ENCODE measurements at places on chromosomes 16 and 17.

- DNase-seq = no peak
Measured at GRCh38 chr17:5047446-5047845, 12.2 kb upstream of the SLC52A1 start.

DNA sequence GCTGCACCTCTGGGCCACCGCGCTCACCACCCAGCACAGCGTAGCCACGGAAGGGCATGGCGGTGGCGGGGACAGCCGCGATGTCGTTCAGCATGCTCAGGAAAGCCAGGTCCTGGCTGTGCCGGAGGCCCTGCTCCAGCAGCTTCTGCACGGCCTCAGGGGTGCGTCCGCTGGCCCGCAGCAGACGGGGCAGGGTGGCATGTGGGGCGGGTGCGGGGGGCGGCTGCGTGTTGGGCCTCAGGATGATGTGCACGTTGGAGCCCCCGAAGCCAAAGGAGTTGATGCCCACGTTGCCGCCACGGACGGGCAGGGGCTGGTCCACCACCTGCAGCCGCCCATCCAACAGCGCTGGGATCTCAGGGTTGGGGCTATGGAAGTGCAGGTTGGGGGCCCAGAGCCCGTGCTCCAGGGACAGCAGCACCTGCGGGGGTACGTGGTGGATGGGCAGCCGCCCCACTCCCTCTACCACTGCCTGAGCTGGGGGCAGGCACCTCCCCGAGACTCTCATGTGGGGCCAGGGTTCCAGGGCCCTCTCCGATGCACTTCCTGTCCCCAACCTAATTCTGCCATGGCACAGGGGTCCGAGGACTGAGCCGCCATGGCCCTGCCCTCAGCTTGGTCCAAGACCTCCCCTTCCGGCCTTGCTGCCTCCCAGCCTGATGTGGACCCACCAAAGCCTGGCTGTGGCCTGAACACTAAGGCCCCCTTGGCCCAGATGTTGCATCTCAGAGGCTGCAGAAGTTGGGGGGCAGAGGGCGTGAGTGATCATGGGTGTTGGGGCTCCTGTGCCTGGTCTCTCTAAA lies 6.6 kb downstream of the FASN start:
- no peak for DNase-seq

DNA sequence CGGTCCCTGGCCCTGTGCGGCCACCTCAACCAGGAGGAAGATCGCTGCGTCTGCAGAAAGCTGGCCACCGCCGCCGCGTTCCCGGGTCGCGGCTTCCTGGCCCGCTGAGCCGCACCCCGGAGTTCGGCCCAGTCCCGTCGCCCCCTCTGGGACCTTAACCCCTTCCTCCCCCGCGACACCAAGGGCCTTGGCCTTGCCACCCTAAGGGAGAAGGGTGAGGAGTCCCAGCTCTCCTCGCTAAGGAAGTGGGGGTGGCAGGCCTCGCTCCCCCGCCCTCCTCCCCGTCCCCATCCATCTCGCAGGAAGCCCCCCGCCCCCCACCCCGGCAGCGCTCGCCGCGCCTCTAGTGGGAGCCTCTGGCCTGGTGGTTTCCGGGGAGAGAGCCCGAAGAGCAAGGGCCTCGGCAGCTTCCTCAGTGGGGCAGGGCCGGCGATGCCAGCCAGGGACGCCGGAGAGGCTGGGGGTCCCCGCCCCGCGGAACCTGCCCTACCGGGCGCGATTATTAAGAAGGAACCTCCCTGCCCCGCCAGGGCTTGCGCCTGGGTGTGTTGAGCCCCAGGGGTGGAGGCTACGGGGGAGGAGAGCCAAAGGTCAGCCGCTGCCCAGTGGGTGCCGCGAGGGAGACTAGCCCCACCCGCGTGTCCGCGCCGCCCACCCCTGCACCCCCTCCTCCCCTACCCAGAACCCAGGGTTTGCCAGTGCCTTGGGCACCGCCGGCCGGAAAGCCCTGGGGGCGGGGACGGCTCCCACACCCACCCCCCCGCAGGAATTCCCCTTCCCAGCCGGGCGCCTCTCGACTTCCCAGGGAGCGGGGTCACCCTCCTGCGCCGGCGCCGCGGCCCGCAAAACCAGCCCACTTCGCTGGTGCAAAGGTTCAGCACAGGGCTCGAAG lies 6.8 kb downstream of the CBX4 start:
- DNase-seq = no peak

DNA sequence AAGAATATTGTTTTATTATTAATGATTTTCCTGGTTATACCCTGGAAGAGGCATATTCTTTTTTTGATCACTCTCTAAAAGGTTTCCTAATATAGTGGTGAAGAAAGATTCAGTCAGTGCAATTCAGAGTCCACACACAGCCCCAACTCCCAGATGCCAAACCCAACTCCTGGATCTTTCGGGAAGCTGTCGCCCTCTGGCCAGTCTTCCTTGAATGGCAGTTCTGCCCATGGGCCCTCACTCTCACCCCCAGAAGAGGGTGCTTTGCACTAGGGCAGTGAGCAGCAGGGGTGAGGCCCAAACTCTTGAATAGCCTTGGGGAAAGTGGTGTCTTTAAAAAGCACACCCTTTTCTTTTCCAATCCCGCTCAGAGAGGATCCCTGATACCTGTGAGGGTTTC lies 11.0 kb downstream of the KRT32 start:
- no peak for DNase-seq

- peak; percentile 92 for DNase-seq
Measured at GRCh38 chr17:2192367-2193057, 111.1 kb downstream of the SMG6 start.

DNA sequence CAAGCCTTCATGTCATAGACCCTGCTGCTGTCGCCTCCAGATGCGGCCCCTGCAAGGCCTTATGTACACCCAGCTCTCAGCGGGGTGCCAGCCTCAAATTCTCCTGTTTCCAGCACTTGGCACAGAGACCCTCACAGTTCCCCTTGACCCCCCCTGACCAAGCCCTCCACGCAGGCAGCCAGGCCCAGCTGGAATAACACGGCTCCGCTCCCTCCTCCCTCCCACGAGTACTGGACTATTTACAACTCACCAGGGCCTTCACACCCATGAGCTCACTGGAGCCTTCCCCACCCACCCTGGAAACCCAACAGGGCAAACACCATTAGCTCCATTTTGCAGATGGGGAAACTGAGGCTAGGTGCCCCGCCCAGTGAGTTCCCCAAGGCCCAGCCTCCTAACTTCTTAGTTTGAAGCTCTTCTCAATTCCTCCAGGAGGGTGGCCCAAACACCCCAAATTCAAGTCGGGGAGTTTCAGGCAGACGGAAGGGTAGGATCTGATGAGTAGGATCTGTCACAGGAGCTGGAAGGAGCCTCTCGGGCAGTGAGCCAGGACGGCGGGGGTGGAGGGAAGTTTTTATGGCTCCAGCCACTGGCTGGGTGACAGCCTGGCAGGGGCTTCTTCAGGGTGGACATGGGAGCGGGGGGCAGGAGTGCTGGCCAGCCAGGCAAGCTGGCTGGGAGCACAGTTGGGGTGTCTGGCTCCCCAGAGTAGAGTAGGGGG lies 17.5 kb upstream of the DLX4 start:
- no peak for DNase-seq

DNA sequence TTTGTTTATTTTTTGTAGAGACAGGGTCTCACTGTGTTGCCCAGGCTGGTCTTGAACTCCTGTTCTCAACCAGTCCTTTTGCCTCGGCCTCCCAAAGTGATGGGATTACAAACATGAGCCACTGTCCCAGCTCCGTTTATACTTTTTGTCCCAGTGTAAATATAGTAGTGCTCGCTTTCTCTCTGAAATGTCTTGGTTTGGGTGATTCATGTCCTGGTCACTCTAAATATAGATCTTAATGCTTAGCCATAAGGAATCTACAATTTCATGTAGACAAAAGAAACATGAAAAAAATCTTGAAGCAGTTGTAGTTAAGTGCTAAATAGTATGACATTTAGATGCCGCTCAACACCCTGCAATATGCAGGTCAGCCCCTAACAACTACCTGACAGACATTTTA lies 126.9 kb downstream of the KATNIP start:
- no peak for DNase-seq

DNA sequence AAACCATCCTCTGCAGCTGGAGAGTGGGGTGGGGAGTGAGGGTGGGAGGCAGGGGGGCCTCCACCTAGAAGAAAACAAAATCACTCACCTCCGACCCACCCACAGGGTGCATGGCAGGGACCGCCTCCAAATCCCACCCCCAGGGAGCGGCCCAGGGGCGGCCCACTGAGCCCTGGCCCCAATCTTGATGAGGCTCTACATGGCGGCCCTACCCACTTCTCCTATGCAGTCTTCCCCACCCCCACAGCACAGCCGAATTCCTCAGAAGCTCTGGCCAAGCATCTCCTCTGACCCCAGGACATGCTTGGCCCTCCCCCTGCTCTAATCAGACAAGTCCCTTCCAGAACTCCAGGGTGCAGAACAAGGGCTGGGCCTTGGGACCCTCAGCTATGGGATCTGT lies 18.2 kb upstream of the FASN start:
- DNase-seq = no peak
